NCI-H2081 treated with DMSO at 0.1 percent for 48 hours (cell line): ENCODE measurements at places on chromosomes 11 and 22.

DNA sequence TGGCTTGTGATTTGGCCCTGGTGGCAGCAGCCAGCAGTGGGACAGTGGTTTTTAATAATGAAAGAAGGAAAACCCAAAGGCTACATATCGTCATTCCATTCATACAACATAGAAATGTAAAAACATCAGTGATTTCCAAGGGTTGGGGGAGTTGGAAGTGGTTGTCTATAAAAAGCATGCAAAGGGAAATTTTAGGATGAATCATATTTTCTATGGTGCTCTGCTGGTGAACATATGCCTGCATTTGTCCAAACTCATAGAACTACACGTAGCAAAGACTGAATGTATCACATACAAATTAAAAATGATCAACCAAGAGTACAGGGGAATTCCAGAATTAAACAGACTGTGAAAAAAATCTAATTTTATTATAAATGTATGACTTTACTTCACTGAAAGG, 11.1 kb downstream of the OR5B3 start:
- DNase-seq = no peak

GRCh38 chr11:129418039-129418438, 42.4 kb downstream of the BARX2 start:
- DNase-seq = no peak

- no peak for DNase-seq
These were observed 62.1 kb upstream of the ARFGAP3 start for GRCh38 chr22:42919199-42919598.

DNA sequence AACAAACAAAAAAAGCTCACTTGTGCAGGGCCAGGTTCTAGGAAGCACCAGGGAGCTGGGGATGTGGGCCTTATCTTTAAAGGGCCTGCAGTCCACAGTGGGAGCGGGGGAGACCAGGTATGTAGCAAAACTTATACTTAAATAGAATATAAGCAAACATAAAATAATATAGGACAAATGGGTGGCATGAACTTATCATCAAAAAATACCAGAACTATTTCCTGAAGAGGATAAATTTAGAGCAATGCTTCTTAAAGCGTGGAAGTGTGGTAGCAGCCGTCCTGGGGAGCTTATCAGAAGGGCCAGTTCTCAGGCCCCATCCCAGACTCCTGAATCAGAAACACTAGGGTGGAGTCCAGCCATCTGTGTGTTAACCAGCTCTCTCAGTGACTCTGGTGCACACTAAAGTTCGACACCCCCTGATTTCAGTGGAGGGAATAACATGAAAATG, 9.3 kb downstream of the VPS26B start:
- DNase-seq = no peak

GRCh38 chr22:31259798-31260473, 32.4 kb downstream of the PIK3IP1 start:
- DNase-seq = no peak

- DNase-seq = no peak
These were observed 32.5 kb upstream of the SLC35C1 start for GRCh38 chr11:45772449-45772774.

- DNase-seq = no peak
These were observed 19.1 kb downstream of the ARHGAP42 start for GRCh38 chr11:100706179-100706578.

DNA sequence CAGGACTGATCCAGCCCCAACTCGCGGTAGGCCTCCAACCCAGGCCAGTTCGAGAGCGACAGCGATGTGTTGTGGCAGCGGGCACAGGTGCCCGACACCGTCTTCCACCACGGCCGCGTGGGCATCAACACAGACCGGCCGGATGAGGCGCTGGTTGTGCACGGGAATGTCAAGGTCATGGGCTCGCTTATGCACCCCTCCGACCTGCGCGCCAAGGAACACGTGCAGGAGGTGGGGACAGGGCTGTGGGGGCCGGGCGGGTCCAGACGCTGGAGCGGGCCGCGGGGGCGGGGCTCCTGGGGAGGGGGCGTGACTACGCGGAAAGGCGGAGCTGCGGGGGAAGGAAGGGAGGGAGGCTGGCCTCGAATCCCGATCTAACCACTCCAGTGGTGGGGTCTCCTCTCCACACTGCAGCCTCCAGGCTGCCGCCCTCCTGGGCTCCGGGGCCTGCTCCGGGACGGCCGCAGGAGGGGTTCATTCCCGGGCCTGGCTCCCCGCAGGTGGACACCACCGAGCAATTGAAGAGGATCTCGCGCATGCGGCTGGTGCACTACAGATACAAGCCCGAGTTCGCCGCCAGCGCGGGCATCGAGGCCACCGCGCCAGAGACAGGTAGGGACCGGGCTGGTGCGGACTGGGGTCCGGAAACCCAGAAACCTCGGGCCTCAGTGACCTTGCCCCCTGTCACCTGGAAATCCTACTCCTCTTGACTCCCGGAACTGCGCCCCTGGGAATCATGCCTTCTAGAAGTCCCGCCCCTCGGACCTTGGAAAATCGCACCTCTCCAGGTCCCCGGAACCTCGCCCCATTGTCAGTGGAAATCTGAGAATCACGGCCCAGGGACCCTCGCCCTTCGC, 14.9 kb downstream of the TMEM258 start:
- no peak for DNase-seq

- DNase-seq = no peak
These were observed 1.7 kb upstream of the SCO2 start for GRCh38 chr22:50526834-50527801.

DNA sequence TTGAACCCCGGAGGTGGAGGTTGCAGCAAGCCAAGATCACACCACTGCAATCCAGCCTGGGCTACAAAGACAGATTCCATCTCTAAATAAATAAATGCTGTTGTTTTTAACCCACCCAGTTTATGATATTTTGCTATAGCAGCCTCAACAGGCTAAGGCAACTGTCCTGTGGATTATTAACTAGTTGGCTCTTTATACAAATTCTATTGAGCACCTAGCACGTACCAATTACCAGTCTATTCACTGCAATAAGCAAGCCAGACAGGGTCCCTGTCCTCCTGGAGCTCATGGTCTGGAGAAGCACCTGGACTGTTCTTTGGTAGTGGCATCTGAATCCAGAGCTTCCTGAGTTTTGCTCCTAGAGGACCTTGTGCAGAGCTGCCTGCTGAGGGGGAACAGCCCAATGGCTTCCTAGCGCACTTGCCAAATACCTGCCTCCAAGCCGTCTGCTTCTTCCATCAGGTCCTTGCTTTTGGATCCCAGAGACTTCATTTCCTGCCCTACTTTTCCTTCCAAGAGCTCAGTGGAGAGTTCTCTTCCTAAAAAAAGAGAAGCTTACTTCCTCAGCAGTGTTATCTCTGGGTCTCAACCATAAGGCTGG, 49.9 kb upstream of the MICAL2 start:
- no peak for DNase-seq

DNA sequence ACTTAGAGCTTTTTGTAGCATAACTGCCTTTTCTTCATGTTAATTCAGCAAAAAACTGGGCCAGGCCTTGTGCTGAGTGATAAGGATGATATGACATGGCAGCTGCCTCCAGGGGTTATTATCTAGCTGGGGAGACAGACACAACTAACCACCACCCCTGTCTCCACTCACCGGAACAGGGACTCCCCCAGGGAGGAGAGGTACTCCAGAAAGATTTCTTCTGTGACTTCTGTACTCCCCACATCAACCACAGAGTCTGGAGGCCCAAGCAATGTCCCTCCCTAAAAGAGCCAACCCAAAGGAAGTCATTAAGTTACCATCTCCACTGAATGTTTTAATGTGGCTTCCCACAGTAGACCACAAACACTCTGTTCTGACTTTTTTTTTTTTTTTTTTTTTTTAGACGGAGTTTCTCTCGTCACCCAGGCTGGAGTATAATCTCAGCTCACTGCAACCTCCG, 14.3 kb upstream of the PMM1 start:
- DNase-seq = no peak

GRCh38 chr11:75194147-75194546, 43.2 kb downstream of the SLCO2B1 start:
- no peak for DNase-seq

DNA sequence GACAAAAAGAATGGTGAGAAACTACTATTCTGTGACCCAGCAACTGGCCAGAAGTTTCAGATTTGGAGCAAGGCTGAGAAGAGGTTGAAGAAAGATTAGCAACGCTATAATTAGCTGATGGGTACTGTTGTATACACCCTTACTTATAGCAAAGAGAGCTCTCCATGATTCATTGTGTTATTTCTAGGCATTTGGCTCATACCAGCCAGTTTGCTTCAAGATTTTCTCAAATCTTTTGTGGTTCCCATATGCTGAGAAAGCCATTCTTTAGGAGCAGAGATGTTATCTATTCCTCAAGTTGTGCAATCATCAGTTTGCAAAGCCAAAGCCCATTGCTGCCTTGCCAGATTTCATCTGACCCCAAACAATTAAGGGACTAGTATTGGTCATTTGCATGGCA, 179.4 kb downstream of the ETS1 start:
- DNase-seq = no peak

- DNase-seq = no peak
These were observed 35.3 kb downstream of the KREMEN1 start for GRCh38 chr22:29108137-29108536.

DNA sequence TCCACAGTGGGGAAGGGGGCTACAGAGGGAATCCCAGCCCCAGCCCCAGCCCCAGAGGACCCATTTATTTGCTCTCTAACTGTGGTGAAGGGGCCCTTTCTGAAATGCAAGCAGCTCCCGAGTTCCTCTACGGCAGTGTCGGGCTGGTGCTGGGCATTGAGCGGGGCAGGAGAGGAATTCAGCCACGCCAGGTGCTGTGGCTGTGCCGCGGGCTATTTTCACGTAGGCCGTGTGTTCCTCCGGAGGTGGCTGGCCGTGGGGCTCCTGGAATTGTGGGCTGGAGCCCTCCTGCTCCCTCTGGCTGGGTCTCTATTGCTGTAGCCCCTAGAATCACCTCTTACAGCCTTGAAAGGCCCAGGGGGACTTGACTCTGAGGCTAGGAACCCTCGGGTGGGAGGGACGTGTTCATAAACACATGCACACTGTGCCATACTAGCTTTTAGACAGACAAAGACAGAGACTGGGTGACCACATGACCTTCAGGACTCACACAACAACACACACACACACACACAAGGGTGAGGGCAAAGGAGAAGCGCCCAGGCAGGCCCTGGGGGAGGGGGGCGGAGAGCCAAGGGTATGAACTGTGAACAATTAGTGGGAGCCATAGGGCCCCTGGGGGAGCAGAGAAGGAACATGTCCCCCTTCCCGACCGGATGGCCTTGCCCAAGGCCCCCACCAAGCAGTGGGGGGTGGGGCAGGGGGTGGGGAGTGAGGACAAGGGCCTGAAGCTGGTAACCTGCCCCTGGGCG, 48.4 kb upstream of the SYT7 start:
- no peak for DNase-seq

DNA sequence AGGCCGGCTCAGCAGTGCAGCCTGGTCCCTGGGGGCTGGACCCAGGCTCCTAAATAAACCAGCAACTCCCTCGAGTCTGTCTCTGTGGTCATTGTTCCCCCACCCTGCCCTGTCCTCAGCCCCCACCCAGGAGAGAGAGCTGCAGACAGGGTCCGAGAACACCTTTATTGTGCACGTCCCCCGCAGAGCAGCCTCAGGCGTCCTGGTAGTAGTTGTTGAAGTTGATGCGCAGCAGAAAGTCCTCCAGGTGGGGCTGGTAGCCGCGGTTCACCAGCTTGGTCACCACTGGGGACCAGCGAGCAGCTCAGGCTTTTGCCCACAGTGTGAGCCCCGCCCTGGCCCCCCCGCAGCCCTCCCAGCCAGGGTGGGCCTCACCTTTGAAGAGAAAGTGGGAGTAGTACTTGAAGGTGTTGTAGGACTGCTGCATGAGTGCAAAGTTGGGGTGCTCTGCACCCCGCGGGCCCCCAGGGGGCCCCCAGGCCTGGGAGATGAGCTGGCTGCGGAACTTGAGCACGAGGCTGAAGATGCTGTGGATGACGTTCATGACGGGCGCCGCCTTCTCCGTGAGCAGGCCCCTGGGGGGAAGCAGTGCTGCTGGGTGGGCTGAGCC, 16.8 kb downstream of the SELENOO start:
- DNase-seq = no peak

DNA sequence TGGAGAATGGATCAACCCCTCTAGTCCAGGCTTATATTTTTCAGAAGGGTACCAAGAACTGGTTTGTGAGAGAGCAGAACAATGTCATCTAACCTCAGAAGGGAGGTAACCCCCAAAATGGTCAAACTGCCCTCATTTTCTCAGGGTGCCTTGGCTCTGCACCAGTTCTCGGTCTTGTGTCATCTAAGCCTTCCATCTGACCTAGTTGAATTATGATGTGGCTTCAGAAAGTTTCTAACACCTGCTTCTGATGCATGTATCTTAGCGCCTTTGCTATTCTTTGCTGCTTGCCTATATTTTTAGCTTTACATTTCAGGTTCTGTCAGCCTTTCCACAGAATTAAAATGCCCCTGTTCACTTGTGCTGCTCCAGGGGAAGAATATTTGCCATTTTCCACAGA, 91.7 kb upstream of the E2F8 start:
- no peak for DNase-seq

- no peak for DNase-seq
These were observed 87.6 kb upstream of the APOA1 start for GRCh38 chr11:116925050-116925449.

DNA sequence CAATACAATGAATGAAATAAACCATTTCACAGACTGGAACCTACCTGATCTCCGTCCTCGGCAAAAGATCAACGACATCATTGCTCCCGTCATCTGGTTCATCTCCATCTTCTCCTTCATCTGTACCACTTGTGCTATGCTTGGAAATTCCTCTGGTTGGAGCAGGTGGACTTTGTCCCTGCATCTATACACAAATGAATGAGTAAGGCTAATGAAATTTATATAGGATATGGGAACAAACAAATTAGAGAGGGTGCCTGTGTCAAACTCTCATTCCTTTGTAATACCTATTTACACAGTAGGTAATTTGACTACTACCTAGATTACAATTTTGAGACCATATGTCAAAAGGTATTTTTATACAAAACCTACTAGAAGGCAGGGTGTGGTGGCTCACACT, 59.4 kb downstream of the F2 start:
- DNase-seq = no peak
